Breast epithelium (tissue), 4 donors: ENCODE measurements at places on chromosomes 13 and 19. TPM values are rescaled to one million over a fixed set of nuclear protein-coding genes. Genes with fewer than 3 reads are reported as not detected.
A peak's percentile ranks its signal among the peaks of the same experiment; 100 is the strongest.

- DNase-seq: no peak
Observed at GRCh38 chr13:28432816-28433560, 61.9 kb downstream of the FLT1 start.

SIGLEC5 gene
- 1.6 TPM for total RNA-seq

CAPNS1 gene
- total RNA-seq: 144 TPM

SULT2A1 gene
- total RNA-seq: not detected

GRCh38 chr13:21124852-21125251 lies 51.5 kb downstream of the SKA3 start:
- no peak for DNase-seq

- DNase-seq: no peak
Observed at GRCh38 chr19:19385896-19386869, 19.3 kb upstream of the GATAD2A start.

DNA sequence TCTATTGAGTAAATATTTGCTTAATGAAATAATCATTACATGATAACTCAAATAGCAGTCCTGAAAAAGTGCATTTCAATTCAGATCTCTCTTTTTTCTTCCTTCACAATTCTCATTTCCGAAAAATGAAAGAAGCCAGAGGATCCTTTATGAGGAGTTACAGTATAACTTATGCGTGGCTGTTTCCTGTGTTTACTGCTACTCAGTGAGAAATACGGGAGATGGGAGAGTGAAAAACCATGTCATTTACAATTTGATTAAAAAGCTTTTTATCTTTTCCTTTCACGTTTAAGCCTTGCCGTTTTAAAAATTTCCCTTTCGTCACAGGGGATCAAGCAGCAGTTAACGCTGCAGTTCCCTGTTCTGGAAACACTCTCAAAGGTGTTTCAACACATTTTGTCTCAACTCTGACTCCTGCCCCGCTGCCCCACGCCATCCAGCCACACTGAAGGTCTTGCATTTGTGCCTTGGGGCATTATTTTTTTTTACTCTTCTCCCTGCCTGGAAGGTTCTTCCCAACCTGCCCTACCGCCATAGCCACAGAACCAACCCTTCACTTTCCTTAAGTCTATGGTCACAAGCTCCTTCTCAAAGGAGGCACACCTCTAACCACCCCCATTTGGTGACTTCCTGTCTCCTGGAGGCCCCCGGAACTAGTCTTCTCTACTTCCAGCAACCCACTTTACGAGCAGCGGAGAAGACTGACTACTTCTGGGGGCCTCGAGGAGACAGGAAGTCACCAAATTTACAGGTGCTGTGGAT lies 17.0 kb downstream of the KL start:
- no peak for DNase-seq

GRCh38 chr13:44386913-44387556 lies 13.4 kb downstream of the SERP2 start:
- no peak for DNase-seq

GRCh38 chr13:42649831-42650230 lies 75.9 kb downstream of the TNFSF11 start:
- DNase-seq: no peak

- DNase-seq: peak; percentile 59
Observed at GRCh38 chr13:98349731-98350305, 172.7 kb upstream of the RNF113B start.

MISP gene
- total RNA-seq: 2.5 TPM

GRCh38 chr13:109737606-109738005 lies 48.8 kb downstream of the IRS2 start:
- no peak for DNase-seq

ZSWIM4 gene
- 1.1 TPM for total RNA-seq

DNA sequence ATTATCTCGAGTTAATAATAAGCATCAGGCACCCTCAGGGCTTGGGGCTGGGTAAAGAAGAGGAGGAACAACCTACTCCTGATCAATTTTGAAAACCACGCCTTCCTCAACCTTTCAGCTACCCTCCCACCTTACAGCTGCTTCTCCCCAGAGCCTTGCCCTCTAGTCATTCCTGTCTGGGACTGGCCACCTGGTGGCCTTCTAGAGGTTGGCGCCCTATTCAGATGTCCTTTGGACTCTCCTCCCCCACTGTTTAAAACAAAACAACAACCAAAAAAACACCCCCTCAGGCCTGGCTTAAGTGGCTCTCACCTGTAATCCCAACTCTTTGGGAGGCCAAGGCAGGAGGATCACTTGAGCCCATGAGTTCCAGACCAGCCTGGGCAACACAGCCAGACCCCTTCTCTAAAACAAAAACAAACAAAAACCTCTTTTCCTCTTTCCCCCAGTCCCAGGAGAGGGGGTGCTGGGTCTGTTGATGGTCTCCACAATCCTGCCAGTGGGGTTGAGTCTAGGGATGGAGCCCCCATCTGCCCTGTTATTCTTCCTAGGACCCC lies 62.3 kb downstream of the CCDC70 start:
- DNase-seq: no peak

ZNF724 gene
- 2.0 TPM for total RNA-seq

DNA sequence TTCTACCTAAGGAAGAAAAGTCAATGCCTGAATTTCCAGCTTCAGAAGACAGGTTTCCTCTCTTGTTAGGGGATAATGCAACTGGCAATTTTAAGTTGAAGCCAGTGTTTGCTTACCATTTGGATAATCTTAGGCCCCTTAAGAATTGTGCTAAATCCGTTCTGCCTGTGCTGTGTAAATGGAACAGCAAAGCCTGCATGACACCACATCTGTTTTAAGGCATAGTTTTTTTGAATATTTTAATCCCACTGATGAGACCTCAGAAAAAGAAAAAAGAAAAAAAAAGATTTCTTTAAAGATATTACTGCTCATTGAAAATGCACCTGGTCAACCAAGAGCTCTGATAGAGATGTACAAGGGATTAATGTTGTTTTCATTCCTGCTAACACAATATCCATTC lies 419.2 kb downstream of the SLITRK6 start:
- DNase-seq: no peak

- DNase-seq: no peak
Observed at GRCh38 chr13:111875915-111876314, 191.0 kb upstream of the SOX1 start.

PSG2 gene
- total RNA-seq: not detected

DNA sequence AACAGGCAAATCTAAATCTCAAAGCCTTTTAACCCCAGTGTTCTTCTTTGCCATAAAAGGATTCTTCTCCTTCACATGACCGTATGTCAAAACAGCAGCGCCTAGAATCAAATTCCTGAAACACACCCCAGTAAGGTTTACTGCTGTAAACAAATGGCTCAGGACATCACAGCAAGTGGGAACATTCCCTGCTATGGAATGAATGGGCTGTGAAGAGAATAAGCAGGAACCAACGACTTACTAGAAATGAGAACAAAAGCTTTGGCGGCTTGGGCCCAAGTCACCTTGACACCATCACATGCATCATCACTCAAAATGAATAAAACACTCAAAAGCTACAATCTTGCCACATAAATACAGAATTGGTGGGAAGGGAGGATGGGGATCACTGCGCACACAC lies 80.4 kb upstream of the SPATA13 start:
- no peak for DNase-seq

PPM1N gene
- 1.8 TPM for total RNA-seq

GRCh38 chr19:9406798-9407352 lies 28.5 kb downstream of the ZNF266 start:
- no peak for DNase-seq

ANGPTL8 gene
- 17.9 TPM for total RNA-seq

SELENOV gene
- not detected for total RNA-seq

DNA sequence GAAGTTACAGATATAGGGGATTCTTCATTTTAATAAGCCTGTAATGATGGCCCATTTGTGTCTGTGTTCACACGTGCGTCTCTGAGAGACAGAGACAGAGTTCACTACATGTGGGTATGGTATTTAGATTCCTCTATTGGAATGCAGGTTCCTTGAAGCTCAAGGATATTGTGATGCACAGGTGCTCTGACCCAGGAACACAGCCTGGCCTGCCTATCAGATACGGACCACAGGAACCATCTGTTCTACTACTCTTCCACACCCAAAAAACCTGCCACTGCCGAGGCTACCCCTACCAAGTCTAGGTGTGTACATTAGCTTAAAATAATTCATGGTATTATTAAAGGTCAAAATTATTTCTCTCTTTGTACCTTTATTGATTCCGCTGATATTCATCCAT lies 289.2 kb downstream of the ATP8A2 start:
- DNase-seq: no peak

DNA sequence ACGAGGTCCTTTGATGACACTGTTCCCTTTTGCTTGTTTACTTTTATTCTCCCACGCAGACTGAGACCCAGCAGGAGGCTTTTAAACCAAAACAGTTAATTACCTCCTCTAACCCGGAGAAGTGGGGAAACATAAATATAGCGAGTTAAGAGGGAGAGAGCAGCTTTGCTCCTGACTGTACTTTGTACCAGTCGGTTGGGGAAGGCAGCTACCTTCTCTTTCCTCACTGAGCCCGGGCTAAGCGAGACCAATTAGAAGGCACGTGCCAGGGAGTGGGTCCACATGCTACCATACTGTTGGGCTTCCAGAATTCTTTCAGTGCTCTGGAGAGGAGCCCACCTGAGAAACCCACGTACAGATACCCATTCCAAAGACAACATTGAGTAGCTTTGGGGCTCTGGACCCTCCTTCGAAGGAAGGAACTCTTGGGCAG lies 124.2 kb downstream of the ZIC5 start:
- DNase-seq: no peak

- DNase-seq: no peak
Observed at GRCh38 chr19:13018035-13018914, 23.0 kb downstream of the NFIX start.

DNA sequence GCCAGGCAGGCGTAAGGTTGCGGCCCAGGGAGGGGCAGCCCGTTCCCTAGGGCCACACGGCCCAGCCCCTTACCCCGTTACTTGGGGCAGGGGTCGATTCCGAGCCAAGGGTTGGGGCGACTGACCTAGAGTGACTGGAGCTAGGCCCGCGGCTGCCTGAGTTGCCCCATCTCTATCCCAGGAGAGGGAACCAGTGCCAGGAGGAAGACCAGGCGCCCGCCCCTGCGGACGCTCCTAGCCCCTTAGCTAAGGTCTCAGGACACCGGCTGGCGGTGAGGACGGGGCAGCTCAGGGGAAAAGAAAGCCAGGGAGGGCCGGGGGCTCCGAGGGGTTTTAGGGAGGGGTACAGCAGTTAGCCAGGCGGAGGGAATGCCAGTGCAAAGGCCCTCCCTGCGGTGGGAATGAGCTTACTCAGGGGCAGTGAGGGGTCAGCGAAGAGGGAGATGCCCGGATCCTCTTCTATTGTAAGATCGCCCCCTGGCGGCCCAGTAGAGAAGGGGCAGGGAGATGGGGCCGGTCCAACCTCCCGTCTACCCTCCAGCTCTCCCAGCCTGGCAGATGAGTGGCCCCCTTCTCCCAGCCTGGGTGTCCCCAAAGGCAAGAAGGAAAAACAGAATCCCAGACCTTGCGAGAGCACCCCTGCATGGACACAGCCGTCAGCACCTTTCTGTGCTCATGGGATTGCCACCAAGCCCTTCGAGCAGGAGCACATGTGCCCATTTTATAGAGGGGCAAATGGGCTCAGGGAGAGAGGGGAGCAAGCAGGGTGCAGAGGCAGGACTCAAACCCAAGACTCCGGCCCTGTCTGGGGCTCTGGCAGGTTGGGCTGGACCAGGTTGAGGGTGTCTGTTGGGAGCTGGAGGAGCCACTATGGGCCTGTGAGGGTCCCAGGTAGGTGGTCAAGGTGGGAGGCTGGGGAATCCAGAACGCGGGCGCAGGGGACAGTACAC lies 16.3 kb downstream of the CILP2 start:
- no peak for DNase-seq

FUT1 gene
- 0.48 TPM for total RNA-seq

CEACAM3 gene
- not detected for total RNA-seq

ANKRD27 gene
- 26.9 TPM for total RNA-seq

DNA sequence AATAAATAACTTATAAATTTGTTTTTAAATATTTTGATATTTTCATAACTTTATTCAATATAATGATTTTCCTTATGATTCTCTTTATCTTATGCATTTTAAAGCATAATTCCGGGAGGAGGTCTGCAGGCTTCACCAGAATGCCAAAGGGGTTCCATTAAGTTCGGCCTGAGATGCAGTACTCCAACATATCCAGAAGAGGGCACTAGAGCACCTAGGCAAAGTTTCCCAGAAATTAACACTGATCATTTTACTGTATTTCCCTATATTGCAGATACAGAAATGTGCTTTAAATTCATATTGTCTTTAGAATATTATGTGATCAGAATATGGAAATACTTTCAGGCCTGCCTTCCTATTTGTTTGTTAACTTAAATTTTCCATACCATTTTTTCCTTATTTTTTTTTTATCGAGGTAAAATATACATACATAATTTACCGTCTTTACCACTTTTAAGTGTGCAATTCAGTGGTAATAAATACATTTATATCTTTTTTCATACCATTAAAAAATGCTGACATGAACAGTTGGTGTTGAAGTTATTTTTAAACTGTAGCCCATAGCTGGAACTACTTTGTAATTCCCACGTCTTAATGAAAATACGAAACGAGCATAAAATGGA lies 58.9 kb upstream of the TM9SF2 start:
- no peak for DNase-seq

DNA sequence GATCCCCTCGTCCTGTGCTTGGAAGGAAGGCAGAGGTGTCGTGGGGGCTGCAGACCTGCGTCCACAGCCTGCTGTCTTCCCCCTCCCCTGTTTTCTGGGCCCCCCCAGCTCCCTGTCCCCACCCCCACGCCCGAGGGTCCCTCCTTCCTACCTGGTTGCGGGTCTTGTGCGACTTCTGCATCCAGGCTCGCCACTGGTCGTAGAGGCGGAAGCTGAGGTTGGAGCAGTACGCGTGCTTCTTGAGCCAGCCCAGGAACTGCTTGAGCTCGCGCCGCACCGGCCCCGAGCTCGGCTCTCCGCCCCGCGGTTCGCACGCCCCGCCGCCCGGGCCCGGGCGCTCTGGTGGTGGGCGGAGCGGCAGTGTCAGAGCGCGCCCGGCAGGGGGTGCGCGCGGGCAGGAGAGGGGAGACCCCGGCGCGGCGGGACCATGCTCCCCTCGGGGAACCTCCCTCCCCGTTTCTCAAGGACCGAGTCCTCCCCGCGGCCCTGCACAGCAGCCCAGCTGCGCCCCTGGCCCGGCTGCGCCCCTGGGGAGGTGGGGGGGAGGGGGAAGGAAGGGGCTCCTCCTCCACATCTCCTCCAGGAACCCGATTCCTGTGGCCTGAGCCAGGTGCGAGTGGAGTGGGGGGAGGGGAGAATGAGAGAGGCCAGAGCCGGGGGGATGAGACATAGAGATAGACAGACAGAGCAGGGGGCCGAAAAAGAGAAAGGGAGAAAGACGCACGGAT lies 5.7 kb downstream of the REX1BD start:
- DNase-seq: peak; percentile 74

GRCh38 chr13:53499576-53500133 lies 471.0 kb downstream of the OLFM4 start:
- no peak for DNase-seq

CLDN10 gene
- total RNA-seq: 1.0 TPM

- no peak for DNase-seq
Observed at GRCh38 chr13:71464686-71465085, 402.3 kb downstream of the DACH1 start.

APLP1 gene
- total RNA-seq: 4.2 TPM
